PC-9 (cell line): ENCODE measurements at places on chromosomes 16 and 17. TPM values are rescaled to one million over a fixed set of nuclear protein-coding genes. Genes with fewer than 3 reads are reported as not detected.

DNA sequence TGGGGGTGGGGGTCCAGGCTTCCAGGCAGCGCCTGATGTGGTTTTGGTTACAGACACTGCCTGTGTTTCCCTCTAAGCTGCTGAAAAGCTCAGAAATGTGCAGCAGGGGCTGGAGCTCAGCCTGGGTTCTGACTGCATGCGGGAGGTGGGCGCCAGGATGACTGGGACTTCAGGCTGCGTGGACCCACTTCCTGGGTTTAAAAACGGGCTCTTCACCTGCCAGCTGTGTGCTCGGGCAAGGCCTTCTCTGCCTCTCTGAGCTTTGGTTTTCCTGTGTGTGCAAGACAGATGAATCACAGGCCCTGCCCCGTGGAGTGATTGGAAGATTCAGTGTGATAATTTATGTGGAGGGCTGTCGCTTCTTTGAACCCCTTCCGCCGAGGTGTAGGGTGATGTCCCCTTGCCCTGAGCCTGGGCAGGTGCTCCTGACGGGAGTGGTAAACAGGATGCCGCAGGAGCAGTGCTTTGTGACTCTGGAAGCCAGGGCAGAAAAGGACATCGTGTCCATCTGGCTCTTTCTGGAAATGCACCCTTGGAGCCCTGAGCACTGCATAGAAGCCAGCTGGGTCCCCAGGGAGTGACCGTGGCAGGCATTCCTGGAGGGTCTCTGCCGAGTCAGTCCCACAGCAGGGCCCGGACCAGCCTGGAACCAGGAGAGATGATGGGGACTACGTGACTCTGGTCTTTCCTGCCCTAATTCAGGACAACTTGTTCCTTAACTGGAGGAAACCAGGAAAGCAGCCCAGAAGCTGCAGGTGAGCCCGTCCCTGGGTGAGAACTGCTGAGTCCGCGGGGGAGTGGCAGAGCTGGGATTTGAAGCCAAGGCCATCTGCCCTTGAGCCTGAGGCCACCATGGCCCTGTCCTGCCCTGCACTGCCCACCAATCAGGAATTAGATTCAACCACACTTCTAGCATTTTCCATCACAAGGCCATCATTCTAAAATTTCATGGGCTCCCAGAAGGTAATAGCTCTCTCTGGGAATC, 28.5 kb upstream of the SLC7A5 start:
- no peak overlapping the region for H3K4me3 ChIP-seq
- H3K27me3 ChIP-seq = no peaks in the 10 kb centered on the region
- no peaks in the 10 kb centered on the region for H3K36me3 ChIP-seq
- DNase-seq = no peak

DNA sequence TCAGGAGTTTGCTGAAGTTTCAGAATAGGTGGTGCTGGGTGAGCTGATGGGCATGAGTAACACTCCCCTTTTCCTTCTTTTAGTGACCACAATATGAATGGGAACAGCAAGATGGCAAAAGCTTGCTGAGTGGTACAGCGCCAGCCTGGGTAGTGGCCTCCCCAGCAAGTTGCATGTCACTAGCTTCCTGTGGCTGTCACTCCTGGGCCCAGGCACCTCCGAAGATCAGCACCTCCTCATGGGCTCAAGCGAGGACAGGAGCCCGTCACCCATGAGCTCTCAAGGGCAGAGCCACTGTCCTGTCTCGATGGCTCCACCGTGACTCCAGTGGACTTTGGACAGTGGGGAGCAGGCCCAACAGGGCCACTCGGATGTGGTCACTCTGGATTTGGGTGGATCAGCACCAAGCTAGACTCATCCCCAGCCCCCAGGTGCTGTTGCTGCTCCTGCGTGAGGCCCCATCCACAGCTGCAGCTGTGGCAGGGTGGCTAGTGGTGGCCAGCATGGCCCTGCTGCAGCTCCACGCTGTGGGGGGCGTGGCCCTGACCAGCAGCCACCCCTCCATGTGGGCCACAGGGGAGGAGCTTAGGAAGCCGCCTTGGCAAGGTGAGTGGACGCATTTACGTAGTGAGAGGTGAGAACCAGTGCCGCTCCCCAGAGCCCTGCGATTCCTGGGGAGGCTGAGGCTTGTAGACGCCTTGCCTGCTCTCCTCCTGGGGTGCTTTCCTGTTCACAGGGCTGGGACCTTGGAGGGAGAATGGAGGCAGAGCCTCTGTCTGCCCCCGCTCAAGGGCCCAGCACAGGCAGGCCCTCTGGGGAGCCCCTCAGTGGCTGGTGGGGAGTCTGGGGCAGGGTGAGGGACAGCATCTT, 13.6 kb upstream of the DNASE1 start:
- H3K4me1 ChIP-seq = peaks cover 31% of the 10 kb centered on the region
- DNase-seq = no peak
- H3K27me3 ChIP-seq = no peaks in the 10 kb centered on the region
- no peaks in the 10 kb centered on the region for H3K36me3 ChIP-seq
- no peak overlapping the region for H3K27ac ChIP-seq
- H3K4me3 ChIP-seq = no peak overlapping the region

GRCh38 chr16:66954097-66954659, 6.9 kb upstream of the CES3 start:
- H3K4me1 ChIP-seq = no peaks in the 10 kb centered on the region
- H3K27ac ChIP-seq = no peak overlapping the region
- DNase-seq = peak; percentile 81
- no peaks in the 10 kb centered on the region for H3K27me3 ChIP-seq
- no peak overlapping the region for H3K4me3 ChIP-seq

Gene DHRS7B
- 27.9 and 30.1 TPM in 2 replicates for total RNA-seq

Gene GHDC
- total RNA-seq = 21.5 and 28.6 TPM in 2 replicates

DNA sequence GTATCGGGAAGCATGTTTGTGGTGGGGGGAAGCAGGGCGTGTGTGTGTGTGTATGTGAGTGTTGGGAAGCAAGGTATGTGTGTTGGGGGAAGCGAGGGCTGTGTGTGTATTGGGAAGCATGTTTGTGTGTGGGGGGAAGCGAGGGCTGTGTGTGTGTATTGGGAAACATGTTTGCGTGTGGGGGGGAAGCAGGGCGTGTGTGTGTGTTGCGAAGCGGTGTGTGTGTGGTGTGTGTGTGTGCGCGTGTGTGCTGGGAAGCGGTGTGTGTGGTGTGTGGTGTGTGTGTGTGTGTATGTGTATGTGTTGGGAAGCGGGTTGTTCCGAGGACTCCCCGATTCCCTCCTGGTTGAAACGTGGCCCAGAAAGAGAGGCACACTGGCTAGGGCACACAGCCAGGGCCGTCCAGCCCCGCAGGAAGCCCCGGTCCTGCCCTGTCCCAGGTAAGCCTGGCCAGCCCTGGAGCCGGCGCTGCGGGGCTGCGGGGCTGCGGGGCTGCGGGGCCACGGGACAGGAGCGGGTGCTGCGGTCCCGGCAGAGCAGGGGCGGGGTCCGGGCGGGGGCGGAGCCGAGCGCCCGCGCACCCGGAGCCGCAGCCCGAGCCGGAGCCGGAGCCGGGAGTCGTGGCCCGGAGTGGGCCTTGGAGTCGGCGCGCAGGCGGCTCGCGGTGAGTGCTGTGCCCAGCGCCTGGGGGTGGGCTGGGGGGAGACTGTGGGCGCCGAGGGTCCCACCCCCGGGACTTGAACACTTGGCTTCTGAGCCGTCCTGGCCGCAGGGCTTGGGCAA, at the start of gene NOD2:
Gene NOD2 (plus strand): TSS at position 608 of the 783 bp plus-strand sequence. CDS start 5,890 bp downstream, outside the sequence.
- no peak for DNase-seq
- H3K27ac ChIP-seq = no peak within 1 kb of the TSS
- H3K36me3 ChIP-seq = no peaks in the 10 kb centered on the region
- no peaks in the 10 kb centered on the region for H3K27me3 ChIP-seq
- peak within 1 kb of the TSS; percentile 33; the same call in 1 of the 2 replicates for H3K4me3 ChIP-seq
- peaks cover 9% of the 10 kb centered on the region for H3K4me1 ChIP-seq

Gene C16orf87
- 7.8 and 8.6 TPM in 2 replicates for total RNA-seq

DNA sequence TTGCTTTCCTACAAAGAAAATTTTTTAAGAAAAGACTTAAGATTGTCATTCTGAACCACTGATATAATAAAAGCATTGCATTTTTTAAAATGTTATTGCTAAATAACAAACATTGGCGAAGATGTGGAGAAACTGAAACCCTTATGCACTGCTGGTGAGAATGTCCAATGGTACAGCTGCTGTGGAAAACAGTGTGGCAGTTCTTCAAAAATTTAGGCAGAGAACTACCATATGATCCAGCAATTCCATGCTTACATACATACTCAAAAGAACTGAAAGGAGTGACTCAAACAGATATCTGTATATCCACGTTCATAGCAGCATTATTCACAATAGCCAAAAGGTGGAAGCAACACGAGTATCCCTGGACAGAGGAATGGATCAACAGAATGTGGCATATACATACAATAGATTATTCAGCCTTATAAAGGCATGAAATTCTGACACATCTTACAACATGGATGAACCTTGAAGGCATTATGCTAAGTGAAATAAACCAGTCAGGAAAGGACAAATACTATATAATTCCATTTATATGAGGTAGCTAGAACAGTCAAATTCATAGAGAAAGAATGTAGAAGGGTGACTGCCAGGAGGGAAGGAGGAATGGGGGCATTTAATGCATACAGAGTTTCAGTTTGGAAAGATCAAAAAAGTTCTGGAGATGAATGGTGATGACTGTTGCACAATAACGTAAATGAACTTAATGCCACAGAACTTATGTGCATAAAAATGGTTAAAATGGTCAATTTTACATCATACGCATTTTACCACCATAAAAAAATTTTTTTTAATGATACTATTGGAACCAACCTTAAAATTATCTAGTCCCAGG, 92.1 kb downstream of the CACNG1 start:
- no peak overlapping the region for H3K27ac ChIP-seq
- no peak for DNase-seq
- peaks cover 11% of the 10 kb centered on the region for H3K4me1 ChIP-seq
- no peak overlapping the region for H3K4me3 ChIP-seq

DNA sequence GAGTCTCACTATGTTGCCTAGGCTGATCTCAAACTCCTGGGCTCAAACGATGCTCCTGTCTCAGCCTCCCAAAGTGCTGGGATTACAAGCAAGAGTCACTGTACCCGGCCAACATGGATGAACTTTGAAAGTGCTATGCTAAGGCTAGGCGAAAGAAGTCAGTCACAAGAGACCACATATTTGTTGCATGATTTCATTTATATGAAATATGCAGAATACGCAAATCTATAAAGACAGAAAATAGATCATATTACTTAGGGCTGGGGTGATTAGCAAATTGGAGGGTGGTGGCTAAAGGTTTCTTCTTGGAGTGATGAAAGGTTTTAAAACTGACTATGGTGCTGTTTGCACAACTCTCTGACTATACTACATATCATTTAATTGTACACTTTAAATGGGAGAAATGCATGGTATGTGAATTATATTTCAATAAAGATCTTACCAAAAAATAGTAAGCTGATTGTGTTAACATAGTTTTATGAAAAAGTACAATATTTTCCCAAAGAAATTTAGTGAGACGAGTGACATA, 1.2 kb upstream of the FLYWCH1 start:
- no peaks in the 10 kb centered on the region for H3K27me3 ChIP-seq
- H3K4me3 ChIP-seq = no peak overlapping the region
- H3K27ac ChIP-seq = no peak overlapping the region
- H3K4me1 ChIP-seq = peaks cover 35% of the 10 kb centered on the region
- peak; percentile 41 for DNase-seq

Gene ADAP2
- 0.76 and 1.4 TPM in 2 replicates for total RNA-seq

- H3K4me3 ChIP-seq = peak overlapping the region; percentile 63
- no peaks in the 10 kb centered on the region for H3K27me3 ChIP-seq
- peak; percentile 74 for DNase-seq
- no peaks in the 10 kb centered on the region for H3K36me3 ChIP-seq
- H3K4me1 ChIP-seq = peaks cover 38% of the 10 kb centered on the region
- peak overlapping the region; percentile 98 for H3K27ac ChIP-seq
Measured at GRCh38 chr17:41784207-41784744, 2.2 kb downstream of the JUP start.

GRCh38 chr17:57966875-57967274, 11.7 kb upstream of the CUEDC1 start:
- H3K36me3 ChIP-seq = no peaks in the 10 kb centered on the region
- H3K27ac ChIP-seq = no peak overlapping the region
- no peak for DNase-seq
- no peaks in the 10 kb centered on the region for H3K4me1 ChIP-seq

GRCh38 chr17:22374741-22375140, 682.4 kb downstream of the KCNJ18 start:
- no peak for DNase-seq
- H3K4me3 ChIP-seq = no peak overlapping the region
- H3K27ac ChIP-seq = no peak overlapping the region
- no peaks in the 10 kb centered on the region for H3K4me1 ChIP-seq
- no peaks in the 10 kb centered on the region for H3K36me3 ChIP-seq

- H3K4me3 ChIP-seq = no peak overlapping the region
- no peaks in the 10 kb centered on the region for H3K27me3 ChIP-seq
- no peak overlapping the region for H3K27ac ChIP-seq
Measured at GRCh38 chr16:7888411-7888810, 555.8 kb downstream of the RBFOX1 start.

DNA sequence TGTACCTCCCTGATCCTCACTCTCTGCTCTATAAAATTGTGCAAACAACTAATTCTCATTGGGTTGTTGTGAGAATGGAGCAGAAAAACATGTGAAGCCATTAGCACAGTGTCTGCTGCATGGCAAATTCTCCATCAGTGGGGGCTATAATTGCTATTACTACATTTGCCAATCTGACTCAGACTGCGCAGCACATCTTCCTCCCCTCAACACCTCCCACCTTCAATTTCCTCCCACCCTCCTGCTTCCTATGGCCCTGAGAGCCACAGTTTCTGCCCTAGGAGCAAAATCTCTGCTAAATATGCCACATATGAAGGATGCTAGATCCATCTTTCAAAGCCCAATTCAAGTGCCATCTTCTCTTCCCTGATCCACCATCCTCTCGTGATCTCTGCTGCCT, 37.0 kb downstream of the ABCC12 start:
- H3K4me3 ChIP-seq = no peak overlapping the region
- DNase-seq = no peak
- H3K4me1 ChIP-seq = peaks cover 17% of the 10 kb centered on the region
- H3K27me3 ChIP-seq = no peaks in the 10 kb centered on the region
- no peak overlapping the region for H3K27ac ChIP-seq

Gene MAPT
- total RNA-seq = 0.85 and 1.0 TPM in 2 replicates

DNA sequence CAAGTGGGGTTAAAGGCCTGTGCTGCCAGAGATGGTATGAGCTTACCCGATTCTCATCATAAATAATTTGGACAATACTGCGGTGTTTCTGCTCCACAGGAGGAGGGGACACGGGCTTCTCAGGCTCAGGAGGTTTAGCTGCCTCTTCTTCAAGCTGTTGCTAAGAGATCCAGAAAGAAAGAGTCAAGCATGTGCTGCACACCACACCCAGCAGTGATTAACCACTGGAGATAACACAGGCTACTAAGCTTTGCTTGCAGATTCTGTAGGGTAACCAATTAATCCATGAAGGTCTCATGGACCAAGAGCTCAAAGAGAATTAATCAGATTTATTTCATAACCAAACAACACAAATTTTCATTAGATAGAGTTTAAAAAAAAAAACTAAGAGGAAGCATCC, 56.6 kb downstream of the NCOR1 start:
- H3K27me3 ChIP-seq = no peaks in the 10 kb centered on the region
- no peaks in the 10 kb centered on the region for H3K4me1 ChIP-seq
- H3K4me3 ChIP-seq = no peak overlapping the region
- no peaks in the 10 kb centered on the region for H3K36me3 ChIP-seq

Gene MT1E
- 22.0 and 22.2 TPM in 2 replicates for total RNA-seq

- no peak overlapping the region for H3K27ac ChIP-seq
- H3K4me1 ChIP-seq = no peaks in the 10 kb centered on the region
- no peaks in the 10 kb centered on the region for H3K27me3 ChIP-seq
- no peak overlapping the region for H3K4me3 ChIP-seq
- no peak for DNase-seq
- H3K36me3 ChIP-seq = no peaks in the 10 kb centered on the region
Measured at GRCh38 chr17:82056729-82057621, 5.3 kb downstream of the GPS1 start.

Gene SMARCD2
- 73.6 and 98.7 TPM in 2 replicates for total RNA-seq
